ENCODE measurements at places on chromosomes 3 and 15. TPM values are rescaled to one million over a fixed set of nuclear protein-coding genes. Genes with fewer than 3 reads are reported as not detected.

SLC9C1 gene
- 0.07 TPM for polyA plus RNA-seq

DNA sequence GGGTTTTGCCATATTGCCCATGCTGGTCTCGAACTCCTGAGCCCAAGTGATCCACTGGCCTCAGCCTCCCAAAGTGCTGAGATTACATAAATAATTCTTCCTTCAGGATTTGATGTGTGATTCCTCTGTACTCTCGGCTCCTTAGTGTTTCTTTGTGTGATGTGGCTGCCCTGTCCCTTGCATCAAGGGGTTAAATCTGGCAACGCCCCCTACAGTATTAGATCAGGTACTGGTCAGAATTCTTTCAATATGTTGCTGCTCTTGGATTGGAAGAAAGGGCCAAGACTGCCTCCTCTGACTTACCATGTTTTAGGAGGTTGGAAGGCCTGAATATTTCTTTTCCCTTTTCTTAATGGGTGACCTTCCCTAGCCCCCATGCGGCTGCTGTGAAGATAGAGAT, 390.6 kb upstream of the WNT5A start:
- no peak for DNase-seq

- DNase-seq = peak; percentile 86
Measured at GRCh38 chr3:14947100-14947885, at the start of gene NR2C2. Gene NR2C2, plus strand, starts transcription at chr3:14947583. Its CDS starts 56,332 bp downstream, at chr3:15003915.

NSUN3 gene
- 7.1 TPM for polyA plus RNA-seq

DNA sequence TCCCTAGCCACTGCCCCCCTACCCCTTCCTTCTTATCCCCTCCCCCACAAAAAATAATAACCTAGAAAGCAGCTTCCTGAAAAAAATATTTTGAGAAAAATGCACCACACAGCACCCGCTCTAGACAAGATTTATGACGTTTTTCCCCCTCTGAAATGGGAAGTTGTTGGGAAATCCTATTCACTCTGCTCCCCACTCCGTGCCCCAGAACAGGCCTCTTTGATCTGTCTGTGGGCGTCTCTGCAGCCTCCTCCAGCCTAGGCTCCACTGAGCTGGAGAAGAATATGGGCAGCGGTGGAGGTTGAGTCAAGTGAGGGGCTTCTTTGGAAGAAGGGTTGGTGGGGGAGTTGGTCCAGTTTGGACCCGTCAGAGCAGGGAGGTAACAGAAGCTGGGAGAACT, 28.5 kb upstream of the POLG start:
- no peak for DNase-seq

- DNase-seq = peak; percentile 58
Measured at GRCh38 chr3:37526511-37526910, 335.2 kb upstream of the CTDSPL start.

DNA sequence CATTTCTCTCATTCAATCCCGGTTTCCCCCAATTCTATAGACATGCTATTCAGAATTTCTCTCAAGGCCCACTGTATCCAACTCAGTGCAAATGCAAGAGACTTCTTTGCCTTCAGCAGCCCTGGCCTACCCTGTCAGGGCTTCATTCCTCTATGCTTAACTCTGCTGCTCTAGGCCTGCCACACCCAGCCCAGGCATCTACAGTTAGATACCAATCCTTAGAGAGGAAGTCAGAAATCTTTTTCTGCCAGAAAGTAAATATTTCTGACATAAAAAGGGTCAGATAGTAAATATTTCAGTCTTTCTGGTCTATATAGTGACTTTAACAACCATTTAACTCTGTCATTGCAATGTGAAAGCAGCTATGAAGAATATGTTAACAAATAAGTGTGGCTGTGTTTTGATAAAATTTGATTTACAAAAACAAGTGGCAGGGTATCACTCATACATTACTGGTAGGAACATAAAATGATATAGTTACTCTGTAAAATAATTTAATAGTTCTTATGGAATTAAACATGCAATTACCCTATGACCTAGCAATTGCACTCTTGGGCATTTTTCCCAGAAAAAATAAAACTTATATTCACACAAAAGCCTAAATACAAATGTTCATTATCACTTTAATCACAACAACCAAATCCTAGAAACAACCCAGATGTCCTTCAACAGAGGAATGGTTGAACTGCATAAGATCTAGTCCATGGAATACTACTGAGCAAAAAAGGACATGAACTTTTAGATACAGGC, 942.0 kb downstream of the SQOR start:
- no peak for DNase-seq

TM4SF4 gene
- 4.5 TPM for polyA plus RNA-seq

DNA sequence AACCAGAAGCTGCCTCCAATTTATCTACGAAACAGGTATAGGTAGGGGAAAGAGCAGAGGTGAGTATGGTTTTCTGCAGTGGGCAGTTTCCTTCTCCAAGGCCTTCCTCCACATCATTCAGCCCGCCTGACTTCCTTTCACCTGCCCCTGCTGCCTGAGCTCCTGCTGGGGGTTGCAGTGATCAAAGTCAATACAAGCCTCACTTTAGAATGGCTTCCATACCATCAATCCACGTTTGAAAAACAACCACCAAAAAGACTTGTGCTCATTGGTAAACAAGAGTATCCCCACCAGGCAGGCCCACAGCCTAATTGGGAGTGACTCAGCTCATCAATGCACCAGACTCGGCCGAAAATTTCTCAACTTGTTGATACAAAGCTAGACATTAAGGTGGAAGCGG, 159.9 kb downstream of the MAGI1 start:
- DNase-seq = no peak

DNA sequence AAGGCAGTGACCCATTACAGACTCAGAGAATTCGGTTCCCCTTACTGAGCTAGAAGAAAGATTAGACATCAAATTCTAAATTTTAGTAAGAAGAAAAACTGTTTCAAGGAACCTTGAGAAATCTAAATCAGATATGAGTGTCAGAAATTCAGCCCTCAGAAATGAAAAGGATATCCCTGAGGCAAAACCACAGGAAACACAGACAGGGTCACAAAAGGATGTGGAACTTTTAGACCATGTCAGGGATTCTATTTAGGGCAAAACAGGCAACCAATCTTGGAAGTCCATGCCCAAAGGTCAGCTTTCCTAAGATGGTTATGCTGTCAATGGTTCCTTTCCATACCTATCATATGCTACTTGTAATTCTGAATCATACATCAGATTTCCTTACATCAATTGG, 31.6 kb downstream of the SHOX2 start:
- DNase-seq = no peak

GRCh38 chr3:31041161-31041978, 146.9 kb upstream of the GADL1 start:
- no peak for DNase-seq

GRCh38 chr15:98935736-98936135, 71.9 kb downstream of the PGPEP1L start:
- DNase-seq = no peak

DNA sequence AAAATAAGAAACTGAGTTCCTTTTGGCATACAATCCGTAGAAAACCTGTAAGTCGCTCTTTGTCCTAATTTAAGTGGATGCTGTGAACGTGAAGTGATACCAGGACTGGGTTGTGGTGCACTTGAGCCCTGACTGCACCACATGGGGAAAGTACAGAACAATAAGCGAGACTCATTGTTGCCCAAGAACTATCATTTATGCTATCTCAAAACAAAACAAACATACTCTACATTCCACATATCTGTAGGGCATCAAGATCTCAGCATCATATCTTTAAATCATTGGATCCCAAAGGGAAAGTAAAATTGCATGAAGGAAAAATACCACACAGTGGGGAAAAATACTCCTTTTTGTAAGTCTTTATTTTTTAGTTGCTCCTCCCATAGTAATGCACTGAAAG, 580.3 kb downstream of the MECOM start:
- DNase-seq = no peak

CPNE4 gene
- 0.13 TPM for polyA plus RNA-seq

- DNase-seq = no peak
Measured at GRCh38 chr3:123637841-123638240, 53.0 kb upstream of the HACD2 start.

C3orf22 gene
- polyA plus RNA-seq = not detected

DNA sequence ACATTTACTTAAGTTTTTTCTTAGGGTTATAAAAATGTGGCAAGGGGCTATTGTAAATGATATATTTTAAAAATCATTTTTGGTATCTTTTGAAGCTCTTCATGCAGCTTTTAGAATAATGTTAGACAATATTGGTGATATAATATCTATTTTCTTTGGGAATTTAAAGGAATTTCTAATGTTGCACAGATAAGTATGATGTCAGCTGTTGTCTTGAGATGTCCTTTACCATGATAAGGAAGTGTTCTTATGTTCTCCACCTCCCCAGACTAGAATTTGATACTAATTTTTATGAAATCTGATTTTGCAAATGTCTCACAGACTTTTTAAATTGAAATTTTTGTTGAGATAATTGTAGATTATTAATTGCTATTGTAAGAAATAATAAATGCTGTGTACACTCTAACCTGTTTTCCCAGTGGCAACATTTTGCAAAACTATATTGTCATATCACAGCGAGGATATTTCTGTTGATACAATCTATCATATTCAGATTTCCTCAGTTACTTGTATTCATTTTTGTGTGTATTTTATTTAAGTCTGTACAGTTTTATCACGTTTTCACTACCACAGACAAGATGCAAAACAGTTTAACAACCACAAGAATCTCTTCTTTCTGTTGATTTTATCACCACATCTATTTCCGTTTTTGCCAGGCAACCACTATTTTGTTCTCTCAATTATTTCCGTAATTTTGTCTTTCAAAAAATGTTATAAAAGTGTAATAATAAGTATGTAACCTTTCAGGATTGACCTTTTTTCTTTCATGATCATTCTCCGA, 55.4 kb downstream of the SPRED1 start:
- DNase-seq = no peak

RTF1 gene
- 57.1 TPM for polyA plus RNA-seq

- DNase-seq = no peak
Measured at GRCh38 chr15:101523560-101523940, 34.0 kb upstream of the PCSK6 start.

DNA sequence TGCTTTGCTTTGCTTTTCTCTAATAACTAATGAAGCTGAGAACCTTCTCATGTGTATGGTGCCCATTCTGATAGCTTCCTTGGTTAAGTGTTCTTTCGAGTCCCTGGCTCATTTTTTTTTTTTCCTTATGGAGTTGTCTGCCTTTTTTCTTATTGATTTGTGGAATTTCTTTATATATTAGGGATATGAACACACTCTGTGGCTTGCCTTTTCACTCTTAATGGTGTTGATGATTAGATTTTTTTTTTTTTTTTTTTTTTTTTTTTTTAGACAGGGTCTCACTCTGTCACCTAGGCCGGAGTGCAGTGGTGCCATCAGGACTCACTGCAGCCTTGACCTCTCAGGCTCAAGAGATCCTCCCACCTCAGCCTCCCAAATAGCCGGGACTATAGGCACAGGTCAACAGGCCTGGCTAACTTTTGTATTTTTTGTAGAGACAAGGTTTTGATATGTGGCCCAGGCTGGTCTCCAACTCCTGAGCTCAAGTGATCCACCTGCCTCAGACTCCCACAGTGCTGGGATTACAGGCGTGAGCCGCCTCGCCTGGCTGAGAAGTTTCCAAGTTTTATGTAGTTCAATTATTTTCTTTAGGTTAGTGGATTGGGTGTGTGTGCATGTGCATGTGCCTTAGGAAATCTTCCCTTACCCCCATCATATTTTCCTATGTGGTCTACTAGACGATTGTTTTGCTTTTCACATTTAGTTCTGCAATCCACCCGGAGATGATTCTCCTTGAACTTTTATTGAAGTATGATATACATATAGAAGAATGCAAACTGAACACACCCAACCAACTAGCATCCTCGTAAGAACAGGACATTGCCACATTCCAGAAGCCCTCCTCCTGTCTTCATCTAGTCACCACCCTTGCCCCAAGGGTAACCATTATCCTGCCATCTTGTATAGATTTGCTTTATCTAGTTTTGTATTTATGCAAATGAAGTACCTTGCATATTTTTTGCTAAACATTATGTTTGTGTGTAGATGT, 1.7 kb upstream of the SNRPA1 start:
- DNase-seq = no peak

ZIC4 gene
- not detected for polyA plus RNA-seq

GRCh38 chr3:78402720-78403119, 1362.8 kb downstream of the ROBO2 start:
- no peak for DNase-seq

All from ovary (tissue), 10 donors.